Activated CD8-positive, alpha-beta memory T cell treated with anti-CD3 and anti-CD28 coated beads, Interleukin-2, amount 50 U/mL, for 4 hours (primary cell): ENCODE measurements at places on chromosomes 1 and 21.

GRCh38 chr1:58649555-58649954 lies 50.3 kb downstream of the MYSM1 start:
- peak; percentile 39 for DNase-seq

GRCh38 chr1:66058558-66058957 lies 265.9 kb downstream of the PDE4B start:
- no peak for DNase-seq

- no peak for DNase-seq
Measured at GRCh38 chr1:156571261-156571852, 1.0 kb downstream of the IQGAP3 start.

GRCh38 chr1:167791281-167792187 lies 69.8 kb downstream of the MPZL1 start:
- DNase-seq = no peak

- no peak for DNase-seq
Measured at GRCh38 chr1:233470741-233471499, 143.0 kb upstream of the KCNK1 start.

GRCh38 chr1:164858096-164858632 lies 299.2 kb downstream of the PBX1 start:
- no peak for DNase-seq
